ENCODE measurements at places on chromosomes 12 and 14. TPM values are rescaled to one million over a fixed set of nuclear protein-coding genes. Genes with fewer than 3 reads are reported as not detected.

CKAP4 gene
- total RNA-seq, result 5.9 TPM

RPL10L gene
- total RNA-seq, result not detected

CCDC38 gene
- not detected for total RNA-seq

CACNA1C gene
- 0.28 TPM for total RNA-seq

GPR162 gene
- total RNA-seq, result 0.23 TPM

Data from activated naive CD4-positive, alpha-beta T cell treated with anti-CD3 and anti-CD28 coated beads, Interleukin-2, amount 10 ng/mL, durations not matched to agents 5 hours and 36 hours (primary cell).